Posterior cingulate gyrus (tissue), 11 donors: ENCODE measurements at places on chromosomes 7 and 10.

DNA sequence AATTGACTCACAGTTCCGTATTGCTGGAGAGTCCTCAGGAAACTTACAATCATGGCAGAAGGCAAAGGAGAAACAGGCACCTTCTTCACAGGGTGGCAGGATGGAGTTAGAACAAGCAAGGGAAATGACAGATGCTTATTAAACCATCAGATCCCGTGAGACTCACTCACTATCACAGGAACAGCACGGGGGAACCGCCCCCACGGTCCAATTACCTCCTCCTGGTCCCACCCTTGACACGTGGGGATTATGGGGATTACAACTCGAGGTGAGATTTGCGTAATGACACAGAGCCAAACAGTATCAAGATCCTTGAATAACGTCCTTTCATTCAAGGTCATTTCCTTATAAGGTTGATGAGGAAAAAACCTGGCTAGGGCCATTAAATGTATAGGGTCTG is 176.6 kb downstream of the TPK1 start:
- no peak for DNase-seq

- no peak for DNase-seq
Measured at GRCh38 chr7:10860516-10860915, 113.2 kb upstream of the PHF14 start.

GRCh38 chr7:67962863-67963262 is 966.2 kb downstream of the TYW1 start:
- no peak for DNase-seq

GRCh38 chr10:51867956-51868355 is 168.6 kb upstream of the CSTF2T start:
- DNase-seq = no peak

GRCh38 chr10:48464871-48465736 is 139.8 kb downstream of the ARHGAP22 start:
- DNase-seq = no peak

GRCh38 chr10:109933984-109934565 is 10.8 kb upstream of the XPNPEP1 start:
- no peak for DNase-seq

DNA sequence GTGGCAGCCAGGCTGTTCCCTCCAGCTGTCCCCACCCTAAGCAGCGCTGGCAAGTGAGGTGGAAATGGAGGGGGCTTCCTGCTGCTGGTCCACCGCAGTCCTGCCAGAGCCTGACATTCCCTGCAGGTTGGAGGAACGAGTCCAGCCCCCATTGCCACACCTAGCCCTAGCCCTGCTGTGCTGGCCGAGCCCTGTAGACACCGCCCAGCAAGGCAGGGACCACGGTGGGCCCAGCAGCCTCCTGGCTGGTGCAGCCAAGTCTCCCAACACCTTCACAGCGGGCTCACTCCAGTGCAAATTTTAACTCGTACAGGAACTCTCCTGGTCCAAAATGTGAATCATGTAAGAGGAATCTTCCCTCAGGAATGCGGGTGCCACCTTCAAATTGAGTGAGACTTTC is 116.3 kb downstream of the PAXIP1 start:
- DNase-seq = no peak

GRCh38 chr7:87000344-87000743 is 59.1 kb downstream of the ELAPOR2 start:
- DNase-seq = no peak

- DNase-seq = no peak
Measured at GRCh38 chr10:47331954-47332353, 9.7 kb downstream of the GDF2 start.

- DNase-seq = peak; percentile 90
Measured at GRCh38 chr7:99558306-99559174, at the start of gene ZNF655. ZNF655 (plus strand) TSS chr7:99558642; CDS start chr7:99560560, 1,918 bp downstream.

DNA sequence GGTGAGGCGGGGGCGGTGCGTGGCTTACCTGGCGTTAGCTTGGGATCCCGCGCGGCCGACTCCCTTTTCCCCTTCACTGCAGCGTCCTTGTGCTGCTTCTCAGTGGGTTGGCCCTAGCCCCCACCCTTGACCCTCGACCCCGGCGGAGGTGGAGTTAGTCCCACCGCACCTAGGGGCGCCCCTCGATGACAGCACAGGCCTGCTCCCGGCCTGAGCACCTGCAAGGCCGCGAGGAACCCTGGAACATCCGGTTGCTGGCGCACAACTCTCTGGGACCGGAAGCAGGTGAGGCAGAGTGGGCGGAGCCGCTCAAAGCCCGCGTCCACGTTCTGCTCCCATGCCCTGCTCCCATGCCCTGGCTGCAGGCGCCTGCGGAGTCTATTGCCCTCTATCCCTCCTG is 266.9 kb downstream of the USP6NL start:
- no peak for DNase-seq
